Epithelial cell of prostate (primary cell): ENCODE measurements at places on chromosomes 4 and X.

- no peak for DNase-seq
Observed at GRCh38 chr4:128865132-128865531, 55.6 kb downstream of the JADE1 start.

GRCh38 chrX:1336948-1337779, 579 bp downstream of the IL3RA start:
- DNase-seq = no peak

- DNase-seq = no peak
Observed at GRCh38 chr4:95209927-95210326, 338.8 kb downstream of the UNC5C start.

DNA sequence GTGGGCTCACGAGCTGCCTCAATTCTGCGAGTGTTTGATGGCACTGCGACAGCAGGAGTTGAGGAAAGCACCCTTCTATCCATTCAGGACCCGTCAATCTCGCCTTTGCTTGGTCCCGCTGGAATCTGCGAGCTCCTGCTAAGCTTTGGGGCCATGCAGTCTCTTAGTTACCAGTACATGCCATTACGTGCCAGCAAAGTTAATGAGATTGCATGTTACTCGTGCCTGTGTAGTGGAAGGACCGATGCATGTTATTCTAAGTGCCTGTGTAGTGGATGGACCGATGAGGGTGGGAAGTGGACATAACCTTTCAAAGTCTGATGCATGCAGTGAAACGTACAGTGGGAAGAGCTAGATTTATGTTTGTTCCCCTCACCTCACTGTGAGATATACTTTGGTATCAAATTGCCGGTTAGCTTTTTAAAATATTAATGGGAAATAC, 569 bp downstream of the RPS3A start:
- no peak for DNase-seq

DNA sequence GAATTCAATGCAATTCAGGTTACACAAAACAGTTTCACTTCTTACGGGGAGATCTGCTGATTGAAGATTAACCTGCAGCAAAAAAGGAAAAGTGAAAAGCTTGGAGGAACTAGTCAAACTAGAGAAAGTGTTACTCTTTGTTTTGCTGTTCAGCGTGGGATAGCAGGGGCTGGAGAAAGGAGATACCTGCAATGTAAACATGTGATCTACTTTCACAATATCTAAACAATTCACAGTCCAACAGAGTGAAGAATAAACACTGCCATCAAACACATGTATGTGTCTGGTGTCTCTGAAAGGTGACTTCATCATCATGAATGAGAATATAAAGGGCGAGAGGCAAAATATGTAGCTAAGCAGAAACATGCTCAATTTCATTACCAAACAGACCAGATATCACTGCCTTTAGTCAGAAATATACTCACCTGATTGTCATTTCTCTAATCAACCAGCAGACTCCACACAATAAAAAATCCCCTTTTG, 26.4 kb downstream of the NIPAL1 start:
- DNase-seq = no peak

GRCh38 chrX:39772057-39772832, 325.5 kb downstream of the BCOR start:
- no peak for DNase-seq

DNA sequence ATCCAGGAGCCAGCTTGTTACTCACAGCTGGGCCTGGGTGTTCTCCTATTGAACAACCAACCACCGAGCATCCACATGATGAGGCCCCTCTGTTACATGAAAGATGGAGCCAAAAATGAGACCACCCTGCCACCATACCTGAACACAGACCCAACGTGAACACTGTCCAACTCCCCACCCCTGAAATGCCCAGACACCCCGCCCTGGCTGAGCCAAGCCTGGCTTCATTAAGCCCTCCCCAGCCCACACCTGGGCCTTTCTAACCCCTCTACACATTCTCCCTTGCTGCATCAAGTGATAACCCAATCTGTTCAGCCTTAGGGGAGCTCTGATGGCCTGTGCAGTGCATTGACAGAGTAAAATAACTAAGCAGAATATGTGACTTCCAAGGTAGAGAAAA, 80.7 kb downstream of the EVC start:
- no peak for DNase-seq

- no peak for DNase-seq
Observed at GRCh38 chrX:23954396-23954795, 46.6 kb downstream of the CXorf58 start.
